HuH-7.5 (cell line): ENCODE measurements at places on chromosomes 3 and 15.
A peak's percentile ranks its signal among the peaks of the same experiment; 100 is the strongest.

DNA sequence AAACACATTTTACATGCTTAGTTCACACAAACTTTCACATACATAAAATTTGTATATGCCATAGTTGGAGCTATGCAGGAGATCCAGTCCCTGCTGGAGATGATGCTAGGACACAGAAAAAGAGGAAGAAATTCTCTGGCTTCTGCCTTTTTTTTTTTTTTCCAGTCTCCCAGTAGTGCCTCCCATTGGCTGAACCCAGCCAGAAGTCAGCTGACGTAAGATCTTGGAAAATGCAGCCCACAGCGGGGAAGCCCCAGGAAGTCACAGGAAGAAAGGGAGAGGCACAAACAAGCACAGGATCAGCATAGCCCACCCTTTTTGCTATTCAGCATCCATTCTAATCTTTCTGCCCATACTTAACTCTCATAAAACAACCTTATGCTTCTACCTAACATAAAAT, 38.5 kb downstream of the SCN11A start:
- no peak for DNase-seq

GRCh38 chr3:83454353-83454752, 1504.4 kb upstream of the CADM2 start:
- no peak for DNase-seq

GRCh38 chr3:32325927-32326326, 65.7 kb upstream of the CMTM7 start:
- no peak for DNase-seq

DNA sequence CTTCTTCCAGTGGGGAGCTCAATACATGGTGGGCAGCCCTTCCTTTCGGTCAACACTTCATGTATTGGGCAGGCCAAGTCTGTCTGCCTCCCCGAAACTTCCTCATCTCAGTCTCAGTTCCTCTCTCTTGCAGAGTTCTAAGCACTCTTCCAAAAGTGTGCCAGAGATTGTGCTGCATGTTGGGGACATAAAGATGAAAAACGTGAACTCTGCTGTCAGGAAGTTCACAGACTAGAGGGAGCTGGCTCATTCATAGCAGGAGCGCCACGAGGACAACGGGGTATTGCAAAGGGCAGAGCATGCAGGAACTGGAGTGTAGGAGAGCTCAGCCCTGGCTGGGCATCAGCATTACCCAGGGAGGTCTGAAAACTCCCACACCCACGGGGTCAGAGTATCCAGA, 15.3 kb upstream of the EPHB3 start:
- no peak for DNase-seq

DNA sequence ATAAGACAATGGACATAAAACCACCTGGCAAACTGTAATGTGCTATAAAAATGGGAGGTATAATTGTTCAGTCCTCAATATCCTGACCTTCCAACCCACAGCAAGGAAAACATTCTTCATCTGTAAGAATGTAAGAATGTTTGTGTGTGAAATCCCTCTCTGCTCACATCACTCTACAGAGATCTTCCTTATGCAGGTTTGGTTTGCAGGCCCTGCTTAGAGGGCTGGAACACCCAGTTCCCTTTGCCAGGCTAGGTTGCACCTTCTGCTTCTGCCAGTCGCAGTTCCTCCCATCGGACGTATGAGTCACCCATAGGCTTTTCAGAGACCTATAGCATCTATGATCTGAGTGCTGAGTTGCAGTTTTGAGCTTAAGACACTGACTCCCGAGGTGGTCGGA, 24.1 kb upstream of the MINAR1 start:
- DNase-seq, result no peak

- DNase-seq, result no peak
Observed at GRCh38 chr3:143184099-143184498, 64.5 kb downstream of the CHST2 start.

- DNase-seq, result no peak
Observed at GRCh38 chr15:77010312-77010686, 15.4 kb downstream of the PSTPIP1 start.

DNA sequence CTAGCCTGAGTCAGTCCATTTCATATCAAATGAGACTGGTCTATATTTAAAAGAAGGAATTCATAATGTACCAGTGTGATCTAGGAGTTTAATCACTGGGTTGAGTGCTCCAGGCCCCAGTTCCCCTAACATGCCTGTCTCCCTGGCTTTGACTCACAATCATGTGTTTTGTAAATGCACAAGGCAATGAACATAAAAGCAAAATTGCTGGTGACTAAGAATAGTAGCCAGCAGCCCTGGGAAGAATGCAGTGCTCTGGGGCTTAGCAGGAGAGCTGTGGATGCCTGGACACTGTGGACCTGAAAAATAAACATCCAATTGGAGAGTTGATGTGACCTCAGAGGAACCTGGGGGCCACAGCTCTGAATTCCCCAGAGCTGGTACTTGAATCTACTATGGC, 50.3 kb downstream of the SYNPR start:
- no peak for DNase-seq

- no peak for DNase-seq
Observed at GRCh38 chr15:66906668-66907614, 158.5 kb upstream of the SMAD3 start.

- peak; percentile 8 for DNase-seq
Observed at GRCh38 chr3:50203809-50204803, 965 bp upstream of the SLC38A3 start.

DNA sequence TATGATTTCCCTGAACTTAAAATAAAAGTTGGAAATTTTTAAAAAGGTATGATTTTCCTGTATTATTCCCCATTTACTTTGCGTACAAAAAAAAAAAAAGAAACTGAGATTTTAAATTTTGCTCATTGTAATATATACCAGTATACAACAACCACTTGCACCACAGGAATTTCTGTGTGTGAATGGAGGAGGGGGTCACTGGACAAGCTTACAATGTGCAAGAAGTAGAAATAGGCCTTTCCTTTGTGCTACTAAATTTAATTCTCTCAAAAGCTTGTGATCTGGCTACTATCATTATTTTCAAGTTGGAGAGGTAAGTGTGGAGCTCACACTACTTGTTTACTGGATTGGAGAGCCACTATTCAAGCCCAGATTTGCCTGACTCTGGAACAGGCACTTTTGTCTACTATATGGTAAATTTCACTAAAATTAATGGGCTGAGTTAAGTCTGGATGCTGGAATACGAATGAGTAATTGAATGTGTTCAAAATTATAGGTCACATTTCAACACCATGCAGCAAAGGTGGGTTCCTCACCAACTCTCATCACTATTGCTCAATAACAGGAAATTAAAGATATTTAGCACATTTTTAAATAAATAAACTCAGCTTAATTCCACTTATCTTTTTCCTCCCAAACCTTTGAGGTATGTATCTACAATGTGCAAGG, 148.0 kb upstream of the MBNL1 start:
- DNase-seq, result no peak

DNA sequence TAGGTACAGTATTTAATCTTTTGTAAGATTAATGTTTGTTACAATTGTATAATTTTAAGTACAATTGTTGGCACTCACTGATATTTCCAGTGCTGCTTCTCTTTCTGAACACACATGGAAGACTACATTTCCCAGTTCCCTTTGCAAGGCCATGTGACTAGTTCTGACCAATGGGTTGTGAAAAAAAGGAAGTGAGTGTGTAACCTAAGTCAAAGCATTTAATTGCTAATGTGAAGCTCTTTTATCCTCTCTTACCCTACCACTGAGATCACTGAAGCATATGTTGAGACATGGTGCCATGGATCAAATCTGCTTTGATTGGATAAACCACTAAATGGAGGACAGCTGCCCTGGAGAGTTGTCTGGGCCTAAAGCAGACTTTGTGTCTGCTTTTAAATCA, 83.9 kb upstream of the PLXND1 start:
- peak; percentile 28 for DNase-seq

DNA sequence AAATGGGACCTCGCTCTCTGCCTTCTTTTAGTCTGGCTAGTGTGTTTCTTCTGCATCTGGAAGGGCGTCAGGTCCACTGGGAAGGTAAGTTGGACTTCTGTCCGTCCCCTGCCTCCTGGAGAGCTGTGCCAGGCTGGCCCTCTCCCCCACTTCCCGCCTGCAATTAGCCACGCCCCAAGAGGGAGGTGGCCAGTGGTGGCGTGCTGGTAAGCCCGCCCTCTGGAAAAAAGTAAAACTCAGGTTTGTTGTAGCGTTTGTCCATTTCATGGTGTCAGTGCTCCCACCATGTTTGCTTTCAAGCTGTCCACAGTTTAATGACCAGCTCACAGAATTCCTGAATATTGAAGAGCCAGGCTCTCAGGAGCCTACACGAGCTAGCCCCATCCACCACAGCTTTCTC, 55.6 kb downstream of the SLC6A6 start:
- DNase-seq, result no peak

DNA sequence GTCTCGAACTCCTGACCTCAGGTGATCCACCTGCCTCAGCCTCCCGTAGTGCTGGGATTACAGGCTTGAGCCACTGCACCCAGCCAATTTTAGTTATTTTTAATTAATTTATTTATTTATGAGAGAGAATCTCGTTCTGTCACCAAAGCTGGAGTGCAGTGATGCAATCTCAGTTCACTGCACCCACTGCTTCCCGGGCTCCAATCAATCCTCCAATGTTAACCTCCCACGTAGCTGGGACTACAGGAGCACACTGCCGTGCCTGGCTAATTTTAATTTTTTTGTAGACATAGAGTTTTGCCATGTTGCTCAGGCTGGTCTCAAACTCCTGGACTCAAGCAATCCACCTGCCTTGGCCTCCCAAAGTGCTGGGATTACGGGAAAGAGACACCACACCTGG, 137.9 kb downstream of the TCF12 start:
- DNase-seq, result no peak

DNA sequence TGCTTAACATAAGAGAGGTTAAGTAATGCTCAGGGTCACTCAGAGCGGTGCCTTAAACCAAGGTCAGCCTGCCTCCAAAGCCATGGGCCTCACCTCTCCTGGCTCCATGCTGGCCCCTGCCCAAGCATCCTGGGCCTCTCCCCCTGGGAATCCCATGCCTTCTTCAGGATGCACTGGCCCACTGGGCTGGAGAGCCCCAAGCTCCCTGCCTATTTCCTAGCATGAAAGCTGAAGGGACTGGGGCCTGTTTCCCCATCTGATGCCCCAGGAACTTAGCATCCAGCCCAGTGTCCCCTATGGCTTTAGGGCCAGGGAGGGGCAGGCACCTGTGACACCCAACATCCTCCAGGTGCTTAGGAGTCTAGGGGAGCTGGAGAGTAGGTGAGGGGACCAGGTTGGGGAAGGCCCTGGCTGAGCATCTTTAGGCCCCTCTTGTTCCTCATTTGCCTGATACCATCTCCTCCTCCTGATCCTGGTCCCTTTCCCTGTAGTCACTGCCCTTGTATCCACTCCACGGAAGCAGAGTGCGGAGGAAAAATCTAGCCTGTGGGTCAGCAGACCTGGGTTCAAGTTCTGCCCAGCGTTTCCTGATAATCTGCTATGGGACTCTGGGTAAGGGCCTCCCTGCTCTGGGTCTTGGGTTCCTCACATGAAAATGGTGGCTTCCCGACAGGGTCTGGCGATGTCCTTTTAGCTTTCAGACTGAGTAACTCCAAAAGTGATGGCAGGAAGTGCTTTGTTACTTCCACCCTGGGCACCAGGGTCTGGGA, 28.6 kb downstream of the EHD4 start:
- DNase-seq, result no peak

- DNase-seq, result no peak
Observed at GRCh38 chr3:125011941-125012340, 43.9 kb downstream of the HEG1 start.

- DNase-seq, result no peak
Observed at GRCh38 chr3:62839748-62840147, 35.5 kb downstream of the CADPS start.

DNA sequence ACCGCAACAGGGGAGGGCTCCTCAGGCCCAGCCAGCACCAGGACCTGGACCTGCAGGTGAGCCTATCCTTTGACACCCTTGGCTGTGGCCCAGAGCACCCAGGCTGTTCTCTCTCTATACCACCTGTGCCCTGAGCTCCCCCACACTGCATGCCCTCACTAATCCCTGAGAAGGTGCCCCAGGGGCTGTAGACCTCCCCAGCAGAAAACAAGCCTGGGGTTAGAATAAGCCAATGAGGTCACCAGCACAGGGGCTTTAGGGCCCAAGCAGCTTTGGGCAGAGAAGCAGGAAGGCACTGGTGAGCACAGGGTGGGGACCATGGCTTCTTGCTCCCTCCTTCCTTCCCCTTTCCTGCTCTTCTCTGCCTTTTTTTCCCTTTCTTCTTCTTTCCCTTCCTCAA, 10.3 kb upstream of the APEH start:
- DNase-seq, result no peak

DNA sequence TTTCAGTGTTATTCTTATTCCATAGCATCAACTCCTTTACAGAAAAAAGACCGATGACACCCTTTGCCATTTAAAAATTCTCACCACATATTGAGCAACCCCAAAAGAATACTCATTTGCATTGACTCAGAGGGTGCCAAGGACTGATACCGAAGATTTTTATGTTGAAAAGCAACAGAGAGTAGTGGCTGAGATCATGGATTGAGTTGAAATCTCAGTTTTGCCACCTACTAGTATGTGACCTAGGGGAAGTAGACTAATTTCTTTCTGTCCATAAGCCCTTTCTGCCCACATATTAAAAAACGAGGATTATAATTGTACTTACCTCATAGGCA, 313.9 kb upstream of the SATB1 start:
- DNase-seq, result no peak

GRCh38 chr3:24272408-24272807, 222.2 kb downstream of the THRB start:
- no peak for DNase-seq

DNA sequence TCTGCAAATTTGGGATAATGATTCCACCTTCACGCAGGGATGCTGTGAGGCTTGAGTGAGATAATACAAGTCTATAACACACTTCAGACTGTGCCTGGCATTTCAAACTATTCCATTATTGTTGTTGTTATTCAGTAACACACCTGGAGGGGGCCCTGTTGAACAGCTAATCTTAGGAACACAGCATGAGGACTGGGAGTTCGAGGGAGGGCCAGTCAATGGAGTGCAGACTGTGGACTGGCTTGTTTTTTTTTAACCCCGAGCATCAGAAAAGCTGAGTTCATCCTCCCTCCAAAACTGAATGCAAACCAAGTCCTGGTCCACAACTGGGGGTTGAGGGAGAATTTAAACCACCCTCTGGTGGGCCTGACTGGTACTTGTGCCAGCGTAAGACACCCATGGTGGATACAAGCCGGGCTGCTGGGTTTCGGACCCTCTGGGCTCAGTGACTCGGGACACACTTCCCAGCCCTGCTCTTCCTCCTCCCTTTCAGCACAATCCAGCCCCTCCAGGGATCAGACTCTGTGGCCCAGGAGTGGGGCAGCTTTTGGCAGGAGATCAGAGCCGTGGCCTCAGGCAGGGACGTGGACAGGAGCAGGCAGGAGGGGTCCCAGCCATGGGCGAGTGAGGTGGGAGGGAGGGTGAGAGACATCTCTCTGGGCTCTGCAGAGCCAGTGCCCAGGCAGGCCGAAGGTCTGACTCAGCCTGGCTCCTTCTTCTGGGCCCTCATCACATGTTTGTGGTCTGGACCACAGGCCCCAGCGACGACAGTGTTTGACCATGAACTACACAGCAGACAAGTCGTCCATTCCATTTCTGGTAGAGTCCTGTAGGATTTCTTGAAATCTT, 36.3 kb upstream of the MEX3B start:
- DNase-seq, result no peak

- no peak for DNase-seq
Observed at GRCh38 chr3:69838696-69839515, 99.6 kb downstream of the MITF start.
